ENCODE measurements at places on chromosomes 1 and 21.

GRCh38 chr1:184156521-184157393, 105.2 kb downstream of the TSEN15 start:
- no peak for DNase-seq

DNA sequence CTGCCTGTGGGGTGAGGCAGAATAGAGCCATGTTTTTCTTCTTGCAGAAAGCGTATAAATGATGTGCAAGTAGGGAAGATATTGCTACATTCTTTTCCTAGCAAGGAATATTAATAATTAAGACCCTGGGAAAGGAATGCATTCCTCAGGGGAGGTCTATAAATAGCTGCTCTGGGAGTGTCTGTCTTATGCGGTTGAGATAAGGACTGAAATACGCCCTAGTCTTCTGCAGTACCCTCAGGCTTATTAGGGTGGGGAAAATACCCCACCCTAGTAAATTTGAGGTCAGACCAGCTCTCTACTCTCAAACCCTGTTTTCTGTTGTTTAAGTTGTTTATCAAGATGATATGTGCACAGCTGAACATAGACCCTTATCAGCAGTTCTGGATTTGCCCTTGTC, 155.9 kb upstream of the HMCN1 start:
- no peak for DNase-seq

DNA sequence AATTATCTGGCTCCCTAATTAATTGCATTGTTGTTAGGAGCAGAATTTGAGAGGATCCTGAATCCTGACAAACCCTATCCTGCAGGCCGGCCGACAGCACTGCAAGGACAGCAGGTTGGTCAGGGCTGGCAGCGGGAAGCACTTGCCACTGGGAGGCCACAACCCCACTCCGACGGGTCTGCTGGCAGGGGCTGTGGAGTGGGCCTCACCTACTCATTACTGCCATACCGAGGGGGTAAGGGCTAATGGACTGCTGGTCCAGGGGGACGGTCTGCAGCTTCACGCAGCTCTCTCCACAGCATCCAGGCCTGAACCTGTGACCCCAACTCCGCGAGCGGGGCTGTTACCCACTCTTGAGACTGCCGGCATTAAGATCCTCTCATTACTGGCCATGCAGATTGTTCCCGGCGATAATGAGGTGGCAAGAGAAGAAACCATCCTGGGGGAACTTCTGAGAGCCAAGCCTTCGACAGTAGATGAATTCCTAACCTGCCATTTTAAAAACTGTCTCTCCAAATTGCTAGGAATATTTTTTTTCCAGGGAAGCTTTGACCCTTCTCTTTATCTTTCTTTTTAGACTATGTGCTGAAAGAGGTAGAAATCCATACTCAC, 501.3 kb downstream of the OMA1 start:
- DNase-seq: no peak

DNA sequence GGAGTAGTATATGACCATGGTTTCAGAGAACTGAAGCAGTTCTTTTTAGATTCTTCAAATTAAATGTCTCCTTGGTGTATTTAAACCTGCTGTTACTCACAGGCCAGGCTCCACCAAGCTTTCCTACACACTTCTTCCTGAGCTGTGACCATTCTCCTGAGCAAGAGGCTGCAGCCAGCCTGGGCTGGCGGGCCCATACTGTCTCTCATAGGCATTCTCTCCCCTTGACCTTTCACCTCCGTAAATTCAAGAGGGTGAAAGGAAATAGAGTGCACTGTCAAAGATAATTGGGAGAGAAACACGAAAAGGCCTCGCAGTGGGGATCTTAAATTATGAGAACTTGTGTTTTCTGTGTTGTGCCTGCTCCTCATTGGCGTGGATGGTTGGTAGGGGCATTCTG, 2.3 kb downstream of the ARF1 start:
- DNase-seq: no peak

- DNase-seq: no peak
Observed at GRCh38 chr1:22763487-22764200, 53.0 kb downstream of the EPHB2 start.

DNA sequence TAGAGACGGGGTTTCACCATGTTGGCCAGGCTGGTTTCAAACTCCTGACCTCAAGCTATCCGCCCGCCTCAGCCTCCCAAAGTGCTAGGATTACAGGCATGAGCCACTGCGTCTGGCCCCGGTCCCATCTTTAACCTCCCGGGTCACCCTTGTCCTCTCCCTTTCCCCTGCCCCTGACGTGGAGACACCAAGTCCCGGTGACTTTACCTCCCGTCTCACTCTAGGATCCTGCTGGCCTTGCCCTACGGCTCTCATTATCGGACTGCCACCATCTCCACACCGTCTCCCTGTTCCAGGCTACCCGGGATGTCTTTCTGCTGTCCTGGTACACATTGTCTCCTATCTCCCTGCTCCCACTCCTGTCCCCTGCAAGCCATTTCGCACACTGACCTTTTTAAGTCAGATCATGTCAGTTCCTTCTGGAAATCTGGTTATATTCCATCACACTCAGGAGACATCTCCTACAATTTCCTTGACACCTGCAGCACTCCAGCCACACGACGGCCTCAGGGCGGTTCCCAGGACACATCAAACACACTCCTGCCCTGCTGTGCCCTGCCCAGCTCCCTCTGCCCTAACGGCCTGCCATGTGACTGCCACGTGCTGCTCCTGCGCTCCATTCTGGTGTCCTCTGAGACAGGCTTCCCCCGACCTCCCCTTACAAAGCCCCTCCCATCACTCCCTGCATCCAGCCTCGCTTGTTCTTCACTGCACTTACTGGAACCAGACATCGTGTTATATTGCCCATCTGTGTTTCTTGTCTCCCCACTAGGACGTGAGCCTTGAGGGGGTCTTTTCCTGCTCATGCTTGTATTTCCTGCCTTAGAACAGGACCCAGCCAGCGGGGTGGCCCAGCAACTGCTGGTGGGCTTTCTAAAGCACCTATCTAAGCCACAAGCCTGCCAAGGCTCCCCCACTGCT, 32.7 kb downstream of the TTC39A start:
- no peak for DNase-seq

GRCh38 chr21:31363720-31364119, 19.7 kb upstream of the TIAM1 start:
- no peak for DNase-seq

GRCh38 chr1:190049314-190049713, 428.4 kb downstream of the BRINP3 start:
- no peak for DNase-seq

GRCh38 chr1:221998186-221998612, 256.3 kb upstream of the DUSP10 start:
- DNase-seq: no peak

DNA sequence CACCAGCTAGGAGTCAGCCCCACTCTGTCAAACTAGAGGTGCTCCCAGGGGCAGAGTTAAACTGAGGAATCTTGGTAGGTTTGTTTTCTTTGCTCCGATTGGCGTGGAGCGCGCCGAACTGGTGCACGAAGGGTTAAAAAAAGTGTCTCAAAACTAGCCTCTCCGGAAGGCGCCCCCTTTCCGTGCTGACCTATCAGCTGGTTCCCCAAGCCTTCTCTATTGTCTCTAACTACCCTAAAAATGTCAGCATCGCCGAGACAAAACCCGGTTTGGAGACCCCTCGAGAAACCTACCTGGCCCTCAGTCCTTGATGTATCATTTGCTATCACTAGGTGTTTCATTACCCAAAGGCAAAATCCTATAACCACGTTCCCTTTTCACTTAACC, 2.2 kb downstream of the TGFB2 start:
- DNase-seq: no peak

DNA sequence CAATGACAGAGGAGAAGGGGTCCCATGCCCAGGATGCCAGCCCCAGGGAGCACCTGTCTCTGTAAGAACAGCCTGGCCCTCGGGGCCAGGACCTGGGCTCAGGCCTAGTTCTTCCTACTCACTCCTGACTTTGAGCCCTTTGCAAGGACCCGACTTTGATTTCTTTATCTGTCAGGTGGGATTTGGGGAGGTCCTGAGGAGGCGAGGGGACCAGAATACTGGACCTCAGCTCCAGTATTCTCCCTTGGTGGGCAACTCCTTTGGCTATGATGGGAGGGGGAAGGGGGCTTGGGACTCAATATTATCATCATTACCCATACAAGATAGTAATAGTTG, 18.1 kb downstream of the KCNQ4 start:
- no peak for DNase-seq

GRCh38 chr1:176989754-176990153, 174.8 kb downstream of the ASTN1 start:
- no peak for DNase-seq

DNA sequence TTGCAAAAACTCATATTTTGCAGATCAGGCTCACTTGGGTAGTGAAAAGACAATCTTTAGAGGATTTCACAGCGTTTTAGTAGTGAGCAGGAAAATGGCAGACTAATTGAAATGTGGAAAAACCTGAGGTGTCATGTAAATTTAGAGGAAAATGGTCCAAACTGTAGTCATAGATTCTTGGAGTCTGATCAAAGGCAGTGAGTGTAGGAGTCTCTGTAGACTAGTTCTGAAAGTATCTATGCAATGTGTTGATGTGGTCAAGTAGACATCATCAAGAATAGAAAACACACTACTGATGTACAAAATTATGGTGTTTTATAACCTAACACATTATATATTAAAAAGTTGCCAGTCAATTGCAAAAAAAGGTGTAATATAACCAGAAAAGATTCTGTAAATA, 143.2 kb upstream of the C1orf105 start:
- DNase-seq: no peak

- DNase-seq: no peak
Observed at GRCh38 chr1:19356266-19356665, 44.1 kb downstream of the SLC66A1 start.

GRCh38 chr1:60428127-60428526, 354.6 kb upstream of the C1orf87 start:
- DNase-seq: no peak

GRCh38 chr1:33007190-33008050, 29.3 kb downstream of the AK2 start:
- DNase-seq: no peak

GRCh38 chr1:206892351-206892984, 4.8 kb upstream of the IL24 start:
- no peak for DNase-seq

- DNase-seq: no peak
Observed at GRCh38 chr1:40848530-40849189, 13.5 kb downstream of the CITED4 start.

DNA sequence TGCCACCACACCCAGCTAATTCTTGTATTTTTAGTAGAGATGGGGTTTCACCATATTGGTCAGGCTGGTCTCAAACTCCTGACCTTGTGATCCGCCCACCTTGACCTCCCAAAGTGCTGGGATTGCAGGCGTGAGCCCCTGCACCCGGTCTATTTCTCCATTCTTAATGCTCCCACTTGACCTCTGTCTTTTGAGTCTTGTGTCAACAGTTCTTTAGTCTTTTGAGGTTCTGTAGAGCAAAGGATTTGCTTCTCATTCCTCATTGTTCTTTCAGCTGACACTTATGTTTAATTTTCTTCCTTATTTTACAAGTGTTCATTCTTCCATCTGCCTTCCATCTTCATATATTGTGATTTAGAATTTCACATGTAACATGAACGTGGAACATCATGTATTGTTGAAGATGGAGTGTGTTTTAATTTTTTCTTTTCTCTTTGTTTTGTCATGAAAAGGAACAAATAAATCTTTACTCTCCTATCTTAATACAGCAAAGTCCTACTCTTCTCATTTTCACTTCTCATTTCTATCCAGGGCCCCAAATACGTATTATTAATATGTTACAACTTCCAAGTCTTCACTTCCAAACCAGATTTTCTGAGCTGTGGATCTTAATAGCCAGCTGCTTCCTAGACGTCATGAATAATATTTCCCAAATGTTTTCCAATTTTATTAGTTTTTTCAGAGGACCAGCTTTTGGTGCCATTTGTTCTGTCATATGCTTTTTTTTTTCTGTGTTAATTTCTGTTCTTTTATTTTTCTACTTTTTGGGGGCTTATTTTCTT, 16.9 kb downstream of the MTF2 start:
- no peak for DNase-seq

DNA sequence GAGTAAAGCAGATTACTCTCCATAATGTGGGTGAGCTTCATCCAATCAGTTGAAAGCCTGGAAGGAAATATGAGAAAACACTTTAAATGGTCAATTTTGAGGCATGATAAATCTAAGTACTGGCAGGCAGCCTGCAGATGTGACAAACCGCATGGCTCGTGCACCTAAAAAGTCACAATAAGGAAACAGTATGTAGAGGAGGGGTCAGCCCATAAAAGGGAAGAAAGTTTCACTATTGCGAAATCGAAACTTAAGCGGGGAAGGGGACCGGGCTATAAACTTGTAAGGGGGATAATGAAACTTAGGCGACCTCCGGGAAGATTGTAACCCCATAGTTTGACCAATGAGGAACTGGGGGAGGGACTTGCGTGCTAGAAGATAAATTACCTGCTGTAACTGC, 109.8 kb downstream of the PLPPR4 start:
- no peak for DNase-seq

Data from stimulated activated CD8-positive, alpha-beta memory T cell treated with anti-CD3 and anti-CD28 coated beads, Interleukin-7, amount 100 ng/mL, for 1 hour (primary cell).